Activated T-cell treated with anti-CD3 and anti-CD28 coated beads, Interleukin-2, amount 50 U/mL, for 48 hours (primary cell): ENCODE measurements at places on chromosomes 12 and 14.

DNA sequence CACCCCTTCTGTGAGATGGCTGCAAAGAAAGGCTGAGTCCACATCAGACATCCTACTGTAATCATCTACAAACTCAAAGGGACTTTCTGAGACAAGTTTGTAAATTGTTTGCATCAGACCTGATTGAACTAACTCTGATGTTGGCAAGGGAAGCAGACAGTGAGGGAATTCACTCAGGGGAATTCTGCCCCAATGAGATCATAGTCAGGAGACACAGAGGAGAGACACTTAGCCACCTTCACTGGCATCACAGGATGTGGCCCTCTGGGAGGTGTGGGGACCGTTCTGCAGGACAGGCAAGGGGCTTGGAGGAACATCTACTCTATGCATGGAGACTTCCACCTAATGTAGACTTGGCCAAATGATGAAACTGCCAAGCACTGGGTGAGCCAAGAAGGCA is 70.7 kb upstream of the DDX11 start:
- DNase-seq = no peak

DNA sequence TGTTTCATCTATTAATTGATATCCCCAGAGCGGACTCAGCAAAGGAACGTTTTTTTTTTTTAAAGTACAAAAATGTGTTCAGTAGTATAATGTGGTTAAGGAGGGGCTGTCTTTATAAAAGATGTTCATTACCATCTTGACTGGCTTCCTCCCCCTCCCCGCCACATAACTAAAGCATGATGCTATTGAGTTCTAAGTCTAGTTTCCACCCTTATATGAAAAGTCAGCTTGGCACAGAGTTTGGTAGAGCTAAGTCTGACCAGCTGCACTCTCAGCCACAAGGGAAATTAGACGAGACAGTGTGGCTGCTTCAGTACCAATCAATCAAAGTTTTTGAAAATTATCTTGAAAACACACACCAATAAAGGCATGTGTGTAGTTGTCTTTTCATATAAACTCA is 1.9 kb upstream of the MYBPC1 start:
- DNase-seq = no peak

DNA sequence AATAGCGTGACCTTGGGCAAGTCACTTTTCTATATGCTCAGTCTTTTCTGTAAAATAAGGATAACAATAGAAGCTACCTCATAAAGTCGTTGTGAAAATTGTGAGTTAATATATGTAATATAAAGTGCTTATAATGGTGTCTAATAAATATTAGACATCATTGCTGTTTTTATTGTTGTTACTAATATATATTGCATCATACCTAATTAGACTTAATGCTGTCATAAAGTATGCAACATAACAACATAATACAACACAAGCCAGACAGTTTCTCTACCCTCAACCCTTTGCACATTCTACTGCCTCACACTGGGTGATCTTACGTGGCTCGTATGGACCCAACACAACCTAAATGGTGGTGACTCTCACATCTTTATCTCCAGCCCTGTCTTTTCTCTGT is 136.9 kb downstream of the KICS2 start:
- no peak for DNase-seq

- DNase-seq = no peak
Observed at GRCh38 chr12:95663525-95663924, 112.2 kb upstream of the USP44 start.

DNA sequence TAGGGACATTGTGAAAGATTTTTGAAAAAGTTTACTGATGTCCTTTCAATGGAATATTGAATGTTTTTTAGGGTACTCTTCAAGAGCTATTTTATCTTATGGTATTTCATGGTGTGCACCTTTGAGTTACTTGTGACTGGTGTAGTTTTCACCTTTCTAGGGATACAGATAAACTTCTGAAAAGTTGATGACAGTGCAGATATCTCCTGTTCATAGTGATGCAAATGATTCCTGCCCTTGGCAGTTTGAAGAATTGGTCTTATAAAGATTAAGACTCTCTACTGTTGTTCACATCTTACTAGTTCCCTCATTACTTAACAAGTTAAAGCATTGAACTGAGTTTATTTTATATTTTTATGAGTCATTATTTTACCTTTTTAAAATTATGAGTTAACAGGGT is 408.9 kb downstream of the TRHDE start:
- DNase-seq = no peak

GRCh38 chr14:51182131-51182565 is 57.9 kb upstream of the TMX1 start:
- no peak for DNase-seq

GRCh38 chr12:109870648-109871047 is 9.7 kb downstream of the GLTP start:
- no peak for DNase-seq

- DNase-seq = no peak
Observed at GRCh38 chr12:74818412-74818811, 280.8 kb downstream of the ATXN7L3B start.

DNA sequence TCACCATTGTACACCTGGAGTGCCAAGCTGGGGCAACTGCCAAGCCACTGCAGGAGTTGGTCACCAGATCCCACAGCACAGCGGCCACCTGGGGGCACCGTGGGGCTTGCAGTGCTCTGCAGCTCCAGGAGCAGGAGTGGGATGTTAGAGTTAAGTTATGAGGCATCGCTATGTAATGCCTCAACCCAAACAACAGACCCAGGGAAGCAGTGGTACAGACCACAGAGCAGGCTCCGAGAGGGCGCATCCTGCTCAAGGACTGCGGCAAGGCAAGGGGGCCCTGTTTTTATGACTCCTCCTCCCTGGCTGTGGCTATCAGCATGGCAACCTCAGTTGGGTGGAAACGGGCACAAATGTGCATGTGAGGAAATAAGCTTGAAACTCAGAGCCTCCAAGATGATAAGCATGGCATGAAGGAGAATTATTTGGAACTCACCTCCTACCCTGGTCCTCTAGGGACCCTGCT is 63.1 kb downstream of the ARL6IP4 start:
- DNase-seq = peak; percentile 85

- DNase-seq = no peak
Observed at GRCh38 chr12:79016181-79016580, 151.6 kb downstream of the SYT1 start.

- peak; percentile 74 for DNase-seq
Observed at GRCh38 chr14:91059576-91060350, 678 bp downstream of the RPS6KA5 start.

GRCh38 chr14:65134651-65135579 is 32.6 kb upstream of the MAX start:
- no peak for DNase-seq

GRCh38 chr12:123058481-123058880 is 78.0 kb downstream of the ARL6IP4 start:
- no peak for DNase-seq

DNA sequence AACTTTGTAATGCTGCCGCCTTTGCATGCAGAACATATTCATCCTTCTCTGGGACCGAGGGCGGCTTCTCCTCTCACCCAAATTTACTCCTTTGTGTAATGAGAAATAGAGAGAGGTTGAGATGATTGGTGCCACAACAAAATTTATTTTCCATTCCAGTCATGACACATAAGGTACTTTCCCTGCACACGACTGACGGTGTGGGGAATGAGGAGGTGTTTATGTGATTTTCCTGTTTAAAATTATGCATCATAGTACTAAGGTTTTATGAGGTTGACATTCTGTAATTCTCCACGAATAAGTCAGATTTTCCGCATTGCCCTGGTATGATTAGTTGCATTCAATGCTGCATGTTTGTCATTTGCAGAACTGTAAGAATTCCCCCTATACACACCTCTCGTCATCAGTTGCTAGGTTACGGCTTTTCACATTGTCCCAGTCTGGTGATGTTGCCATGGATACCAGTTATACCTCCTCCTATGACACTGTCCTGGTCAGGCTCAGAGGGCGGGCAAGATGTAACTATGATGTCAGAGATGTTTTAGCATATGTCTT is 23.1 kb downstream of the BICDL1 start:
- DNase-seq = peak; percentile 78

DNA sequence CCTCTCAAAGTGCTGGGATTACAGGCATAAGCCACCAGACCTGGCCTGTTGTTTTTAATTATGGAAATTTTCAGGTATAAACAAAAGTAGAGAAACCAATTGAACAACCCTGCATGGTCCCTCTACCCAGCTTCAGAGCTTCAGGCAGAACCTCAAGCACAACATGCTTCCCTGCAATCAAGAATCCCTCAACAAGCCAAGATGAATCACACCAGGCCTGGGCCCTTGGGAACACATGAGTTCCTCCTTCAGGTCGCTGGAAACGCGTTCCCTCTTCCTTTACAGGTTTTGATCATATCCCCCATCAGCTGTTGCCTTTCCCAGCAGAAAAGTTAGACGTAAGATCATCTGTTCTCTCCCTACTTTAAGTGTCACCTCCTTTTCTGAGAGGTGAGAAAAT is 20.5 kb upstream of the CORO1C start:
- DNase-seq = no peak

GRCh38 chr14:89308232-89308959 is 108.6 kb downstream of the FOXN3 start:
- no peak for DNase-seq

DNA sequence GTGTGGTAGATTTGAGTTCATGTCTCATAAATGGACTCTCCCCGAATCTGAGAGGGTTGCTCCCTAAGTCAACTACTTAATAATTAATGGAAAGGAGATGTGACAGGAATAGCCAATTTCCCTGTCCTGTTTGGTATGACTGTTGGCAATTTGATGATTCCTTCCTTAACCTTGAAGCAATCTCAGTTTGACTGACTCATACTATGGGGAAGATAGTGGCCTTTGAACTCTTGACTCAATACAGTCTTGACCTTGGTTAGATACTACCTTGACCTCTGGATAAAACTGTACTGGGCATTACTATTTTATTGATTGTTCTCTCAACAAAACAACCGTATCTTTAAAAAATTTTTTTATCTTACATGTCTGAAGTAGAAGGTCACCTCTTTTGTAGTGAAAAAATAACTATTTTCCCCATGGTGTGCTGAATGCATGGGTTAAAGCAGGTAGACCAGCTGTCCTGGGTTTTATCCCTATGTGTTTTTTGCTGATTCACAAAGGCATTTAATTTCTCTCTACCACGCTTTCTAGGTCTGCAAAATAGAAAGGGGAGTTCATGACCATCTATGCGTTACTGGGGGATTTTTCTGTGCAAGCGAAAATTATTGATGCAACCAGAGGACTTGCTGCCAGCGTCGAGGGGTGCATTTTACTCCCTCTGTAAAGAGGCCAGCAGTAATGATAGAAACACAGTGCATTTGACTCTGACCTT is 80.1 kb downstream of the ETV6 start:
- no peak for DNase-seq

DNA sequence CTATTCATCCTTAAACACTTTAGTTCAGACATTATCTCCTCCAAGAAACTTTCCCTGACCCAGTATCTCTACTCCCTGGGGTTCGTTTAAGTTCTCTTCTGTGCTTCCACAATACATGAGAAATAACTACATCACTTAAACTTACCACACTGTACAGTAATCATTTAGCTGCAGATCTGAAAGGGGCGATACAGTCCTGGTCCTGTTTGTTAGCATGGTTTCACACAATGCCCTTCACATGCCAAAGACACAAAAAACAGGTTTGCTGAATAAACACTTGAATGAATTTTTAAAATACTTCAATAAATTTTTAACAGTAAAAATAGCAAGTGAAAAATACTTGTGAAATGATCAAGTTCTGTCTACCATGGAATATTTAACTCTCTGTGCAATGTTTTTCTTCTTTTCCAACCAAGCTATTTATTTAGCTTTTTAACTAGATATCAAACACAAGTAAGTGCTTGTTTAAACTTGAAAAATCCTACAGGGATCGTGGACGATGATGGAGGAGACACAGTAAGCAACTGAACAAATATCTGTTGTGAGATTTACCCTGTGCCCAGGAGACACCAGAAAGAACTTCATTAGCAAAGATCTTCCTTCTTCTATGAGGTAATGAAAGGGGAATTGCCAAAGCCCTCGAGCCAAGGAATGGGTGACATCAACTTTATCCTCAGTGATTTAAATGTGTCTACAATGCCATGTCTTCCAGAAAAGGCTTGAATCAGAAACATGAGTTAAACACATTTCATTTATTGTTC is 255.6 kb upstream of the GRIP1 start:
- no peak for DNase-seq

- no peak for DNase-seq
Observed at GRCh38 chr14:92586963-92587699, 73.5 kb downstream of the RIN3 start.

DNA sequence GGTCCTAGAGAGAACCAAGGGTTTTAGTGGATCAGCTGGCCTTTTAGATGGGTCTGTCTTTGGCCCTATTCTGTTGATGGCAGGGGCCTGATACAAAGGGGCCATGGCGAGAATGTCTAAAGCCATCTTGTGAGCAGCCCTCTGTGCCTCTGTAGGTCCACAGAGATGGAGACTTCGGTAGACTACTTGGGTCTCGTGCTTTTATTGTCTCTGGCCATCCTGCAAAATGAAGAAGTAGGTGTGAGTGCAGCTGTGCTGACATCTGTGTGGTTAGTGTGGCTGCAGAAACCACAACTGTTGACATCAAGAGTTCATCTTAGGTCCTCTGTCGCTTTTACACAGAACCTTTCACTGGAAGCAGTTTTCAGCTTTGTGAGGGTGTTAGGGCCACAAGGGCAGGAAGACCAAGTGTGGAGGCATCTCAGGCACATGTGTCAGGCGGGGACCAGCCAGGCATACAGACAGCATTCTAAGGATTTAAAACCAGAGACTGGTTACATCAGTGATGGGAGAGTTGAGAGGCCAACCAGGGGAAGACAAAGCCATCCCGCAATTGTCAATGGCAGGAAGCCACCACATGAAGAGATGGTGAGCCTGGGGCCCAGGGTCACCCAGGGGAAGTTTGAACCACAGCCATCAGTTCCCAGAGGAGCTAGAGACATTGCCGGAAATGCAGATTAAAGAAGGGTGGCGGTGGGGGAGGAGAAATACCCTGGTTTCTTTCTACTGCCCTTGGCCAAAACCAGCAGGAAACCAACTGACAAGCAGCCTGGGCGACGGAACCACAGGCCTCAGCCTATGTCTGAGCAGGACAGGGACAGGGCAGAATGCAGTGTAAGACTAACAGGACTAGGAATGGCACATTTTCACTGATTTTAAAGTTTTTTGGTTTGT is 13.0 kb upstream of the TPCN1 start:
- peak; percentile 79 for DNase-seq

DNA sequence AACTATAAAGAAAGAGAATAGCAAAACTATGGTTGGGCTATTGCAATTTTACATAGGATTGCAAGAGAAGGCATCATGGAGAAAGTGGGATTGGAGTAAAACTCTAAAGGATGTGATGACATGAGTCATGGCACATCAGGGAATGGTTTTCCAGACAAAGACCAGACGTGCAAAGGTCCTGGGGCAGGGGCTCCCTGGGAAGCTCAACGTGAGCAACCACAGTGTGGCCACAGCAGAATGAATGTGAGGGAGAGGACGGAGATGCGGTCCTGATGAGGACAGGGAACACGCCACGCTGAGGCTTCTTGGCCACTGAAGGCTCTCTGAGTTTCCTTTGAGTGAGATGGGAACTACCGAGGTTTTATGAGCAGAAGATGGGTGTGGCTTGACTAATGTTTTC is 38.2 kb downstream of the FZD10 start:
- DNase-seq = no peak

- no peak for DNase-seq
Observed at GRCh38 chr14:93121030-93121834, 5.5 kb upstream of the ITPK1 start.
